ENCODE measurements at places on chromosomes 12 and 14.

DNA sequence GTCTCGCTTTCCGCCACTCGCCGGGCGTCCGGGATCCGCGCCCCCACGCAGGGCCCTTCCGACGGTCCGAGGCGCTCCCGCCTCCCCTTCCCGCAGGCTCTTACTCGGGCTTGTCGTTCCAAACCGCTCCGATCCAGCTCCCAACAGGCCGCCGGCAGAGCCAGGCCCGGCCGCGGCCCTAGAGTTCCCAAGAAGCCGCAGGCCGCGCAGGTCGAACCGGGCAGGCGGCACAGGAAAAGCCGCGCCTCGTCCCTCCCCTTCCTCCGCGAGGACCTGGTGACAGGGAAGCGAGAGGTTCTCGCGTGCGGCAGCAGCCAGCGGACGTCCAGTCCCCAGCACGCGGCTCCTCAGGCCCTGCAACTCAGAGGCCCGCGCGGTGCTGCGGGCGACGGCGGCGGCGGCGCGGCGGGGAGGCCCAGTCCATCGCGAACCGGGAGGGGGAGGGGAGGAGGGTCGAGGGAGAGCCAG, 272 bp downstream of the HECTD1 start:
- no peak for DNase-seq

GRCh38 chr12:21296348-21296747, 38.4 kb downstream of the SLCO1A2 start:
- DNase-seq, result no peak

DNA sequence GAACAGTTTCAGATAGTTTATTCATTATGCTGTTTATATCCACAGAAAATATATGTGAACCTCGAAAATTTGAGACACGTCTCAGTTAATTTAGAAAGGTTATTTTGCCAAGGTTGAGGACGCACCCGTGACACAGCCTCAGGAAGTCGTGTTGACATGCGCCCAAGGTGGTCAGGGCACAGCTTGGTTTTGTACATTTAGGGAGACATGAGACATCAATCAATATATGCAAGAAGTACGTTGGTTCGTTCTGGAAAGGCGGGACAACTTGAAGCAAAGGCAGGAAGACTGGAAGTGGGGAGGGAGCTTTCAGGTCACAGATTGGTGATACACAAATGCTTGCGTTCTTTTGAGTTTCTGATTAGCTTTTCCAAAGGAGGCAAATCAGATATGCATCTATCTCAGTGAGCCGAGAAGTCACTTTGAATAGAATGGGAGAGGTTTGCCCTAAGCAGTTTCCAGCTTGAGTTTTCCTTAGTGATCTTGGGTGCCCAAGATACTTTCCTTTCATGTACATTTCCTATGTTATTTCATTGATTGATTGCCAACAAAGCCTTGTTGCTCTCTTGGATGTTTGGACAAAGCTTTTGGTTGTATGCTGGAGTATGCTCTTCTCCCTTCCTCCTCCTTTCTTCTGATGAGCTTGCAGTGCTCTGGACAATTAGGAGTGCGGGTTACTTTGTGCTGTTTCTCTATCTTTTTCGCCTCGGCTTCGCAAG, 3.2 kb downstream of the SNAPC1 start:
- no peak for DNase-seq

DNA sequence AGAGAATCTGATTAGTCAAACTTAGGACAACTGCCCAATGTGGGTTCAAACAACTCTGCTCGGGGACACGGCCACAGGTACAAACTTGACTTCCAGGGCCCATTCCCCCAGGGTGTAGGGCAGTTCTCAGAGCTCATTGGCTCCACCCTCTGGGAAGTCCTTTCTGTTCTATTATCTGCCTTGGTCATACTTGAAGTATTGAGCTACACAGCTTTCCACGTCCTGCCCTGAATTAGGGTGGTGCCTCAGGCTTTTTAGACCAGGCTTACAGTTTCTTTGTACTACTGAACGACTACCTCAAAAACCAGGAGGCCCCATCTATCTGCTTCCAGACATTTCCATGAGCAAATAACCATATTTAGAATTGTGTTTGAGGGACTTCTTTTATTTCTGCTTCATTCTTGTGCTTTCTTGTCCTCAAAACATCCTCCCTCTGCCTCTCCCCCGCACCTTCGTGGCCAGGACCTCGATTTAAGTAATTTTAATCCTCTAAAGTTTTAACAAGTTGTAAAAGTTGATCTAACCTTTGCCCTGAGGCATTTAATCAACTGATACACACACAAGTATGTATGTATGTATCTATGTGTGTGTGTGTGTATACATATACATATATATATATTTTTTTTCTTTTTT, 281.7 kb upstream of the AMIGO2 start:
- peak; percentile 14 for DNase-seq

DNA sequence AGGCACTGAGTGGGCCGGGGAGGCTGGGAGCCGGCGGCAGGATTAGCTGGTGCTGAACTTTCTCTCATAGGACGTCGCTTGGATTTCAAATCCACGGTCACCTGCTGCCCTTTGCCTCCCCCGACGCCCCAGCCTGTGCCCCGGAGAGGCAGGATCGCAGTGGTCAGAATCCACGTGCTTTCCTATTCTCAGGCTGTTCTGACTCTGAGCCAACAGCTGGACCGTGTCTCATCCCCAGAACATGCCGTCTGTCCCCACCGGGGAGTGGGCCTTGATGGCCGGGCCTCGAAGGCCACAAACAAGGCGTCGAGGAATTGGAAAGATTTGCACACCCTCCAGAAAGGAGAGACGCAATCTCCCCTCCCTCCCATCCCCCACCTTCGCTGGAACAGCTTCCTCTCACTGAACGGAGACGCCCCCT, 18.5 kb upstream of the MLXIP start:
- DNase-seq, result no peak

DNA sequence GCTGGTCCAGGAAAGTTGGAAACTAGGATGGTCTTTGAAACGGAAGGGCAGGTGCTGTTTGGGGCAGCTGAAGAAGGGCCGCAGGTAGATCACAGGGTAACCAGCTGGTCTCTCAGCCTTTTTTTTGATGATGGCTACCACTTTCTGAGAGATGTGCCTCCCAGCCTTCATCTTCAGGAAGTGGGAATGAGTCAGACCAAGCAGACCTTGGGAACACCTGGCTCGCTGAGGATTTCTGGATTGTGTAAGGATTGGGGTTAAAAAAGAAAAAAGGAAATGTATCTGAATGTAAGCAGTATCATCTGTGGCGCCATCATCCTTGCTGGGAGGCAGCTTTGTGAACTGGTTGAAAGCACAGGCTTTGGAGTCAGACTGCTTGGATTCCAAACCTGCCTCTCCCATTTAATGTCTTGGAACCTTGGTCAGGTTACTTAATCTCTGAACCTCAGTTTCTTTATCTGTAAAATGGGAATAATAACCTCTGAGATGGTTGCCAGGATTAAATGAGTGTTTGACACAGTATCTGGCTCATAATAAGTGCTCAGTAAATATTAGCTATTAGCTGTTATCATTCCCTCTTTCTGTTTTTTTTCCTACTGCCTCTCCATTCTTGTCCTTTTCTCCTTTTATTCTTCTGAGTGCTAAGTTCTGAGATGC, 1.7 kb downstream of the PRPF40B start:
- no peak for DNase-seq

DNA sequence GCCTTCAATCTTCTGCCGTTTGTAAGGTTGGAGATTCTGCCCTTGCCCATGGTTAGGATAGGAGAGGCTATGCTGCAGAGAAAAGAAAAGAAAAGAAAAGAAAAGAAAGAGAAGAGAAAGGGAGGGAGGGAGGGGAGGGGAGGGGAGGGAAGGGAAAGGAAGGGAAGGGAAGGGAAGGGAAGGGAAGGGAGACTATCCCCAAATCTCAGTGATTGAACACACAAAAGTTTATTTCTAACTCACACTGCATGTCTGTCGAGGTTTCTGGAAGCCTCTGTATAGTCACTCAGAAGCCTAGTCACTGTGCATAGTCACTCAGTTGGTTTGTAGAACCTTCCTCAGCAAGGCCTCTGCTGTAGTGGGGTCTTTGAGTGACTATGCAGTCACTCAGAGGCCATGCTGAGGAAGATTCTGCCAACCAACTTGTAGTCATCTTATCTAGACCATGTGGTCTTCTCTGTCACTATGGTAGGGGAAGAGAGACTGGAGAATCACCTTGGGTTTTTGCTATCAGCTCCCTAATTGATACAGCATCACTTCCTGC, 52.3 kb upstream of the ABCC9 start:
- no peak for DNase-seq

DNA sequence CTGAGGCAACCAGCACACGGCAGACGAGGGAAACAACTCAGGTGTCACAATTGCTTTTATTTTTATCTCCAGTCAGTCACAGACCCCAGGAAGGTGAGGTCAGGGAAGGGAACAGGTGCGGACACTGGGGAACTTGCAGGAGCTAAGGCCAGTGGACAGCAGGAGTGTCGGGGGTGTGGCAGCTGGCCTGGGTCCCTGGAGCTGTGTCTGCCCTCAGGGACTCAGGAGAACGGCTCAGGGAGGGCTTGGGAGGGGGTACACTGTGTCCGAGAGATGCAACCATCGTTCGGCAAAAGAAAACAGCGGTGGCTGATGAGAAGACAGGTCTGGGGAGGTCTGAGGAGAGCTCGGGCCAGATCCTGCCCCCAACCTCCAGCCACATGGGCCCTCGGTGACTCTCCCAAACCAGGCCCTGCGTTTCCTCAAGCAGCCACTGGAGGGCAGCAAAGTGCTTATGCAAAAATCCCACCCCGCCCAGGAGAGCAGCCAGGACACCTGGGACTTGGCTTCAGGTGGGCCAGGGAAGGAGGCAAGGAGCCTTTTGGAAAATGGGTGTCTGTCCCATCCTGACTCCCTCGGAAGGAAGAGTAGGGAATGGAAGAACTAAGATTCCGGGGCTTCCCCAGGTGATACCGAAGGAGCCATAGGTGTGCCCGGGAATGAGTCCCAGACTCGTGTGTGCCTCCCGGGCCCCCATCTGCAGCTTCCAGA, 24.1 kb upstream of the BCDIN3D start:
- peak; percentile 64 for DNase-seq

GRCh38 chr12:121916719-121917118, 1.7 kb upstream of the CFAP251 start:
- no peak for DNase-seq

GRCh38 chr12:80714055-80714454, 2.7 kb upstream of the MYF5 start:
- DNase-seq, result no peak

DNA sequence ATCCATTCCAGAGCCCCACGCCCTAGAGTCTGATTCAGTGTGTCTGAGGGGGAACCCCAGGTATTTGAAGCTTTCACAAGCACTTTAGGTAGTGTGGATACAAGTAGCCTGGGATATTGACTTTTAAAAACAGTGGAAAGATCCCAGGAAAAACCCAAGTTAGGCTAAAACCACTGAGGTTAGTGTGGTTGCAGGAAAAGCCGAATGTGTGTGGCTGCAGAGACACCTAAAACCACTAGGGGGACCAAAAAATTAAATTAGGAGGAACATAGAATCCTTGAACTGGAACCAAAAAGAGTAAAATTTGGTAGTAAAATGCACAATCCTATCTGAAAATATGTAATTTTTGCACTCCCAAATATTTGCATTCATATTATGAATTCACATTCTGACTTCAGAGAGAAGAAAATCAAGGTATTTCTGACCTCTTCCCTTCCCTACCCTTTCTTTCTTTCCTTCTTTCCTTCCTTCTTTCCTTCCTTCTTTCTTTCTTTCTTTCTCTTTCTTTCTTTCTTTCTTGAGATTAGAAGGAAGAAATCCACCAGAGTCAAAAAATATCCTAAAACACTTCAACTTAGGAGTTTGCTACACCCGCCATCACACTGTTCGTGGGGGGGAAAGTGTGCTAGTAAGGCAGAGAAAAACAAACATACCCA, 37.8 kb downstream of the SLCO1A2 start:
- no peak for DNase-seq

GRCh38 chr12:88113871-88114270, 28.0 kb downstream of the CEP290 start:
- no peak for DNase-seq

DNA sequence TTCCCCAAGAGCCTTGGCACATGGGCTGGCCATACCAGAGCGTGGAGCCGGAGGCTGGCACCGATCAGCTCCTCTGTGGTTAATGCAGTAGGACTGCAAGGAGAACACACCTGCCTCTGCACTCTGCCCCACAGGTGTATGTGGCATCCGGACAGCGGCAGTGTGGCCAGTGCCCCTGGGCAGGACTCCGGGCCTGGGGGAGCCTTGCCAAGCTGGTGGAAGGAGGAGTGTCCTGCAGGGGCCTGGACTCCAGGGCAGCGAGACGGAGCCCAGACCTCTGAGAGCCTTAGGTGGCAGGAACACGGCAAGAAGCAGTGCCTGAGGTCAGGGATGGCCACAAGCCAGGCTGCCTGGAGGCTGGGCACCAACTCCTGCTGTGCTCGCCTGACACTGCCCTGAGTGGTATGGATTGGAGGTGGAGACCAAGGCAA, 5.3 kb upstream of the BEGAIN start:
- DNase-seq, result no peak

GRCh38 chr12:91603060-91603459, 420.4 kb upstream of the DCN start:
- DNase-seq, result no peak

DNA sequence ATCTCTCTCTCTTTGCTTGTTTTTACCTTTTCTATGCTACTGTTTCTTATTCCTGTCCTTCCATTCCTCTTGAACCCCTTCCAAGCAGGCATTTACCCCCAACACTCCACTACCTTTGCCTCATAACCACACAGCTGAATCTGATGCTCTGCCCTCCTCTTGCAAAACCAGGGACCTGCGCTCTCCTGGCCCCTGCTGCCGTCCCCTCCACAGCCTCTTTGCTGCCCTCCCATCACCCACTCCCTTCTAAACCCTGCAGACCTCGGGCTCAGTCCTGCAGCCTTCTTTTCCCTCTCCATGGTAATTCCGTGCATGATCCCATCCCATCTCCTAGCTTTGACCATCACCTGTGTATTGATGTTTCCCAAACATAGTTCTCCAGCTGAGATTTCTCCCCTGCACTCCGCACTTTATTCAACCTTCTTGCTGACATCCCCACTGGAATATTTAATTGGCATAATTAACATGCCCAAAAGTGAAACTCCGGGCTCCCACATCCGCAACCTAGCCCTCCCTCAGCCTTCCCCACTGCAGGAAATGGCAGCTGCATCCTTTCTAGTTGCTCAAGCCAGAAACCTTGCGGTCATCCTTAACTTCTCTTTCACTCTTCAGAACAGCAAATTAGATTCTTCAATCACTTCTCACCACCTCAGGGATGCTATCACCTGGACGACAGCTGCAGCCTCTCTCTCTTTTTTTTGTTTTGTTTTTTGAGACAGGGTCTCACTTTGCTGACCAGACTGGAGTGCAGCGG, 16.0 kb downstream of the FIGNL2 start:
- DNase-seq, result no peak

DNA sequence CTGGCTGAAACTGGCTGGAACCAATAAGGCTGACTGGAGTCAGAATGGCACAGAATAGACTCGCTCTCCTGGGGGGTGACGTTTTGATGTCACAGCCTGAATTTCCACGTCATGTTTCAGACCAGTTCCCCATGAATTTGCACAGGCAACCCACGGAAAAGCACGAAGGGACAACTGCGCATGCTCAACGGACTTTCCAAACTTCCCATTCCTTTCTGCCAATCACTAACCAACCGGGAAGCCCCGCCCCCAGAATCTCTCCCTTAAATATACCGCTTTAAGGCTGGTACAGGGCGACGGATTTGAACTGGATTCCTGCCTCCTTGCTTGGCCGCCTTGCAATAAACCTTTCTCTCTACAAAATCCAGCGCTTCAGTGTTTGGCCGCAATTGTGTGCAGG, 434.7 kb downstream of the APAF1 start:
- DNase-seq, result no peak
